Stimulated activated CD4-positive, alpha-beta T cell treated with anti-CD3 and anti-CD28 coated beads, TNF-alpha, amount 100 ng/mL, for 1 hour (primary cell): ENCODE measurements at places on chromosomes 3 and 15.

- DNase-seq, result no peak
These were observed 18.8 kb downstream of the APH1B start for GRCh38 chr15:63296195-63296594.

- no peak for DNase-seq
These were observed 145.2 kb downstream of the THRB start for GRCh38 chr3:24349367-24350019.

DNA sequence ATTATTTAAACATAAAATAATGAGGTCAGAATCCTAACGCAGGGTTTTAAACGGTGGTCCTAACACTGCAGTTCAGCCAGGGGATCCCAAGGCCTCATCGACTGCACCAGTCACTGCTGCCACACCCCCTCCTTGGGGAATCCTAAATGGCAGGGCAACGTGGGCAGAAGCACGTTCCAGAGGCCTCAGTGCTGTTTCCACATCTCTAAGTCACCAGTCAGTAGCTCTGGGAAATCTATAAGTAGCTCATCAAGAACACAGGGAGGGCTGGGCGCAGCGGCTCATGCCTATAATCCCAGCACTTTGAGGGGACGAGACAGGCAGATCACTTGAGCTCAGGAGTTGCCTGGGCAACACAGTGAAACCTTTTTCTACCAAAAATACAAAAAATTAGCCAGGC lies 47.5 kb downstream of the PRTG start:
- DNase-seq, result no peak

GRCh38 chr15:70618929-70619328 lies 144.4 kb downstream of the UACA start:
- no peak for DNase-seq

DNA sequence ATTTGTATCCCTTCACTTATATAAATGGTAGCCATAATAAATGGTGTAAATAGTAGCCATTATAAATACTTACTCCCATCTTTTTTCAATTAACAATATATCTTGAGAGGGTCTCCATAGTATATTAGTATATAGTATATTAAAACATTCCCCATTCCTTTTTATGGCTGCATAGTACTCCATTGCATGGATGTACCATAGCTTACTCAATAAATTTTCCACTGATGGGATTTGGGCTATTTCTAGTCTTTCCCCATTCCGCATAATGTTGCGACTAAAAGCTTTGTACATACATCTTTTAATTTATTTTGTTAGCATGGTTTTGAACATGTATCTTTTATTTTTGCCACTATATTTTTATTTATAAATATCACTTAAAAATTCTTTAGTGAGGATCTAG lies 366.3 kb downstream of the IL20RB start:
- no peak for DNase-seq
